Dermis lymphatic vessel endothelial cell (primary cell): ENCODE measurements at places on chromosomes 5 and 9. TPM values are rescaled to one million over a fixed set of nuclear protein-coding genes. Genes with fewer than 3 reads are reported as not detected.

PTGDS gene
- total RNA-seq, result 0.43 and 2.8 TPM in 2 replicates

PCDHB13 gene
- total RNA-seq, result 1.1 and 1.3 TPM in 2 replicates

AGXT2 gene
- total RNA-seq, result not detected in 2 replicates

CSF1R gene
- total RNA-seq, result not detected in 2 replicates

NREP gene
- 12.5 and 27.6 TPM in 2 replicates for total RNA-seq

PCDHB4 gene
- 0.09 and 0.22 TPM in 2 replicates for total RNA-seq

PCDHA1 gene
- under 0.01 and 0.09 TPM in 2 replicates for total RNA-seq

CD180 gene
- under 0.01 TPM in 2 replicates for total RNA-seq

LRRC19 gene
- not detected in 2 replicates for total RNA-seq

SCGB3A1 gene
- 1.4 and 2.0 TPM in 2 replicates for total RNA-seq

NR6A1 gene
- 1.1 and 1.3 TPM in 2 replicates for total RNA-seq

FOXD4 gene
- 0.11 and 0.17 TPM in 2 replicates for total RNA-seq

HAPLN1 gene
- under 0.01 TPM in 1 of 2 replicates, not detected in the other for total RNA-seq

TMEM252 gene
- 0.11 TPM in 1 of 2 replicates, not detected in the other for total RNA-seq

CA9 gene
- total RNA-seq, result 0.09 TPM in 1 of 2 replicates, not detected in the other

TJP2 gene
- total RNA-seq, result 70.5 and 83.2 TPM in 2 replicates

SLC9A3 gene
- total RNA-seq, result 0.87 and 0.95 TPM in 2 replicates

IFNK gene
- total RNA-seq, result not detected in 2 replicates

GLDC gene
- 0.87 and 4.3 TPM in 2 replicates for total RNA-seq

GDA gene
- 0.11 TPM in 1 of 2 replicates, not detected in the other for total RNA-seq

GABRA1 gene
- under 0.01 TPM in 1 of 2 replicates, not detected in the other for total RNA-seq

HTR1A gene
- total RNA-seq, result not detected in 2 replicates

SLC31A2 gene
- total RNA-seq, result 4.5 and 7.6 TPM in 2 replicates

SLC6A7 gene
- total RNA-seq, result not detected in 2 replicates

PDGFRB gene
- 10.4 and 11.5 TPM in 2 replicates for total RNA-seq

INSYN2B gene
- total RNA-seq, result 0.87 and 1.8 TPM in 2 replicates

SLC34A3 gene
- total RNA-seq, result not detected in 2 replicates

PAPPA gene
- 0.09 and 0.22 TPM in 2 replicates for total RNA-seq

SLC6A18 gene
- total RNA-seq, result not detected in 2 replicates

STK32A gene
- total RNA-seq, result 0.09 TPM in 1 of 2 replicates, not detected in the other

BSPRY gene
- total RNA-seq, result not detected in 2 replicates

RPL12 gene
- total RNA-seq, result 1,541 and 1,573 TPM in 2 replicates

ITGA1 gene
- 82.9 and 176 TPM in 2 replicates for total RNA-seq

PCDHGB7 gene
- total RNA-seq, result 10.9 and 11.5 TPM in 2 replicates

TNFSF8 gene
- total RNA-seq, result not detected in 2 replicates

PIP5KL1 gene
- total RNA-seq, result 0.87 and 1.7 TPM in 2 replicates

ZDHHC11 gene
- 0.11 and 0.26 TPM in 2 replicates for total RNA-seq

PCDHB15 gene
- 0.43 and 0.86 TPM in 2 replicates for total RNA-seq
